ENCODE measurements at places on chromosomes 7 and 10.

DNA sequence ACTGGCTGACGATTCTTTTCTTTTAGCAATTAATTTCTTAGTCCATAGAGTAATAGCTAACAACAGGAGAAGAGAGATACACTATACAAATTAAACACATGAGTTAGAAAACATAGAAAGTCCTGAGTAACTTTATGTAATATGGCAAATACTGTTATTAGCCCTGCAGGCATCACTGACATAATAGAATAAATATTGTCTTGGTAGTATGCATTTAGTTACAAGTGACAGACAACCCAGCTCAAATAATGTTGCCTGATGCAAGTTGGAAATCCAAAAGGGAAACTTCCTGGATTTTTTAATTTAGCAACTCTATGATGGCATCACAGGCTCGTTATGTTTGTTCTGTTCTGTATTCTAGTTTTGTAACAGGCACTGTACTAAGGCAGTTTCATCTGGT lies 95.1 kb downstream of the DKK1 start:
- no peak for DNase-seq

DNA sequence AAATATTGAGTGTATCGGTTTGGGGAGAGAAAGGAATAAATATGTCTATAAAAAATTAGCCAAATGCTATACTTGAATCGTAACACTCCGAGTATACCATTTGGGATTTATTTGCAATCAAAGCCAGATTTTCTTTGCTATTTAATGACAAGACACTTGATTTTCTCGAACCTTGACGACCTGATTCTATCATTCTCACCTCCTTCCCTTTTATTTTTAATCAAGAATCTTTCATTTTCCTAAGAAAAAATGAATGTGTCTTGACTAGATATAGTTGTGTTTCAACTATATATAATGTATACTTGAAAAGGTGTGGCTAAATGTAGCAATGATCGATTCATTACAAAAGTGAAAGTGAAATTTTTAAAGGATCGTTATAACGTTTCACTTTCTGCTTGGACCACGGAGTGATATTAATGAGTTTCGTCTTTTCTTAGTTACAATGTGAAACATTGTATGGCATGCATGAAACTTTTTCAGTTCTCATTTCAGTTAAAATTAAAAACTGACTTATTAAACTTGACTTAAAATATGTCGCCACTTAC lies 562 bp downstream of the NUB1 start:
- DNase-seq: no peak

DNA sequence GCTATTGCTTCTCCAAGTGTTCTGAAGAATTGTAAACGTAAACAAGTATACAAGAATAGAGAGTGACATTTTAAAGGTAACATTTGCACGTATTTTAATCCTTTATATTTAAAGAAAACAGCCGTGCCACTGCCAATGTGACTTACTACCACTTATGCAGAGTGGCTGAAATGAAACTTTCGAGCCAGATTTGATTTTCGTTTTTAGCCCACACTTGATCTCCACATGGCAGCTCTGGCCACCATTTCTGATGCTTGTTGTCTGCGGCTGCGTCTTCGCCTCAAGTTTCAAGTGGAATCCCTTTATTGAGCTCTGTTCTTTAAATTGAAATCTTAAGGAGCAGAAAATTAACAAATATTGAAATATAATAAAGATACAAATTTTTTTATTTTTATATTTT lies 70.0 kb downstream of the ELAPOR2 start:
- DNase-seq: no peak

DNA sequence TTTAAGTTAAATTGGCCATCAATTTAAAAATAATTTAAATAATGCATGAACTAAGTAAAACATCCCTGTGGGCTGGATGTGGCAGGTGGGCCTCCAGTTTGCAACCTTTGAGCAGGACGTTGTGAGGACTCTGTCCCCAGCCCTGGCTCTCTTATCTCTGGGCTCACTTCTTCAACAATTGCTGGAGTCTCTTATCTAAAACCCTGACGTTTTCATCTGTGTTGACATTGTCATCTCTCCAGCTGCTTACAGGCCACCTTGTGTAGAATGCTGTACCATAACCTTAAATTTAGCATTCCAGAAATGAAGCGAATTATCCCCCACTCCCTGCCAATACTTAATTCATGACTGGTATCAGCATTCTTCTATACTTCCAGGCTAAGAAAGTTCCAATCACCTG lies 3.2 kb upstream of the KIF5B start:
- no peak for DNase-seq

DNA sequence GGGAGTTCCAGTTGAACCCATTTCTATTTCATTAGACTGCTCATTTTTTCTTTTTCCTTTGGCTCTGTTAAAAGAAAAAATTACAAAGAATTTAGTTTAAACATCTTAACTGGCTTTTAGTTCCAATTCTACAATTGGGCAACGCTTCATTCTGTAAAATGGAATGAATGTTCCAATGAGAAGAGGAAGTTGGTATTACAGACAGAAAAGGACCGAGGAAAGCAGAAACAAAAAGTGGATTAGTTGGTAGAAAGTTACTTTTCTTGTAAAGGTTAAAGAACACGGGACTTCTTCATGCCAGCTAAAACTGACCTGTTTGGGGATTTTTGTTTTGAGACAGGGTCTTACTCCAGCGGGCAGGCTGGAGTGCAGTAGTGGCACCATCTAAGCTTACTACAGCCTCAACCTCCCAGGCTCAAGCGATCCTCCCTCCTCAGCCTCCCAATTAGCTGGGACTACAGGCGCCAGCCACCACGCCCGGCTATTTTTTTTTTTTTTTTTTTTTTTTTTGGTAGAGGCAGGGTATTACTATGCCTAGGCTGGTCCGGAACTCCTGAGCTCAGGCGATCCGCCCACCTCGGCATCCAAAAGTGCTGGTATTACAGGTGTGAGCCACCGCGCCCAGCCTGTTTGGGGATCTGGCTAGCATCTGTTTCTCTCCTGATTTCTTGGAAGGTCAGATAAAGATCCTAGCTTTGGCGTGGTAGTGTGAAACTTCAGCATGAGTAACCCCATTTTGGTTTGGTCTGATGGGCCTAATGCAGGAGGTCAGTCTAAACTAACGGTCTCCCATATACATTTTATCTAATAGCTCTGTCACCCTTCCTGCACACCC lies 1.3 kb upstream of the VDAC2 start:
- no peak for DNase-seq

DNA sequence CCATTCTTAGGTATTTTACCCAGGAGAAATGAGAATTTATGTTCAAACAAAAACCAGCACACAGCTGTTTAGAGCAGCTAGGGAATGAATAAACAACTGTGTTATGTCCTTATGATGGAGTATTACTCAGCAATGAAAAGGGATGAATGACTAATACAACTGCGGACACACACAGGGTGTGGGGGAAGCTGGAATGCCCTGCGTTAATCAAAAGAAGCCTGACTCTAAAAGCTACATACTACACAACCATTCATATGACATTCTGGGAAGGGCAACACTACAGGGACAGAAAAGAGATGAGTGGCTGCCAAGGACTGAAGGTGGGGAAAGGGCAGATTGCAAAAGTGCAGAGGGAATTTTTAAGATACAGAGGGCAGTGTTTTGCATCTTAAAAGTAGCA lies 64.0 kb downstream of the DLG5 start:
- DNase-seq: no peak

- DNase-seq: no peak
These were observed 13.1 kb upstream of the ADAM8 start for GRCh38 chr10:133289761-133290160.

DNA sequence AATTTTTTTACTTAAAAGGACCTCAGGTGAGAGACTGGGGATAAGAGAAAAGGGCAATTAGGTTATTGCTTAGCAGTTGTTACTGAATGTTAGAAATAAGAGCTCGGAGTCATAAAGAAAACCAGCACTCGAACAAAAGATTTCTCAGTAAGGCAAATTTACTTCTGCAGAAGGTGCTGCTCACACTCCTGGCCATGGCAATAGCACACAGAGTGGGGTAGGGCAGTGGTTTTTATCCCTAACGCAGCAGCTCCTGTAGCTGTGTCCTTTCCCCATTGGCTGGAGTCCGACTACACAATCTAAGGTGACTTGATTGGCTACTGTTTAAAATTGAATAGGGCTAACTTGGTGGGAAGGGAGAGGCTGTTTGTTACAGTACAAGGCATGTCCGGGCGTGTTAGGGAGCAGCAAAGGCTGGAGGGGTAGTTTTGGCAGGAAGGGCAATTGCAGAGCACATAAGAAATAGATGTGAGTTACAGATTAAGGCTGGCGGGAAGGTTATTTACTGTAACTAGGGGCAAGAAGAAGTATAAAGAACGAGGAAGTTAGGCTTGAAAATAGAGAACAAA lies 112.1 kb downstream of the AKR1D1 start:
- no peak for DNase-seq
